ENCODE measurements at places on chromosomes 6 and 20. TPM values are rescaled to one million over a fixed set of nuclear protein-coding genes. Genes with fewer than 3 reads are reported as not detected.

The NEDD9 gene
- total RNA-seq = 64.8 TPM

The CHRNA4 gene
- not detected for total RNA-seq

The FBXO5 gene
- 71.2 TPM for total RNA-seq

The DLL1 gene
- not detected for total RNA-seq

The BMP7 gene
- not detected for total RNA-seq

The IL17A gene
- 5.5 TPM for total RNA-seq

The ASIP gene
- total RNA-seq = not detected

The ZNF391 gene
- 1.6 TPM for total RNA-seq

The C6orf15 gene
- total RNA-seq = not detected

Measured in activated CD4-positive, alpha-beta memory T cell treated with anti-CD3 and anti-CD28 coated beads, Interleukin-2, amount 10 ng/mL, durations not matched to agents 7 days and 5 days (primary cell).